Tibial nerve (tissue), 4 donors: ENCODE measurements at places on chromosomes 16 and 17. TPM values are rescaled to one million over a fixed set of nuclear protein-coding genes. Genes with fewer than 3 reads are reported as not detected.

CCDC92B gene
- 0.30 TPM for total RNA-seq

TEX14 gene
- under 0.01 TPM for total RNA-seq

CXCL16 gene
- 13.7 TPM for total RNA-seq

CES5A gene
- total RNA-seq: not detected

TBC1D3I gene
- not detected for total RNA-seq

DBNDD1 gene
- total RNA-seq: 1.2 TPM

MAPT gene
- total RNA-seq: 2.6 TPM

CORO6 gene
- total RNA-seq: 34.5 TPM

CACNG3 gene
- total RNA-seq: not detected

FSCN2 gene
- total RNA-seq: 4.2 TPM

CA10 gene
- total RNA-seq: not detected

SLC5A2 gene
- total RNA-seq: not detected

TAC4 gene
- total RNA-seq: not detected

SPNS3 gene
- not detected for total RNA-seq

ABCA9 gene
- total RNA-seq: 118 TPM

CSH1 gene
- total RNA-seq: not detected

TOX3 gene
- total RNA-seq: not detected

SLC5A11 gene
- total RNA-seq: not detected

GRIN2C gene
- total RNA-seq: 3.6 TPM

KRTAP1-5 gene
- total RNA-seq: not detected

OR3A3 gene
- total RNA-seq: not detected

FOXN1 gene
- total RNA-seq: not detected

DNAI2 gene
- total RNA-seq: not detected

TMIGD1 gene
- not detected for total RNA-seq

CCL7 gene
- not detected for total RNA-seq

KRTAP4-16 gene
- total RNA-seq: not detected

OR1F1 gene
- not detected for total RNA-seq

TMEM114 gene
- not detected for total RNA-seq

TP53TG3B gene
- not detected for total RNA-seq

LGALS9C gene
- not detected for total RNA-seq

MPP2 gene
- total RNA-seq: 4.2 TPM
